Activated T-cell treated with anti-CD3 and anti-CD28 coated beads, Interleukin-2, amount 50 U/mL, for 72 hours (primary cell): ENCODE measurements at places on chromosomes 11 and 22.

- no peak for DNase-seq
- no peak overlapping the region for H3K27ac ChIP-seq
- H3K27me3 ChIP-seq, result no peaks in the 10 kb centered on the region
- peaks cover 21% of the 10 kb centered on the region for H3K4me1 ChIP-seq
- H3K4me3 ChIP-seq, result no peak overlapping the region
These were observed 12.3 kb downstream of the ENDOD1 start for GRCh38 chr11:95101935-95102334.

- H3K4me1 ChIP-seq, result peaks cover 10% of the 10 kb centered on the region
- H3K36me3 ChIP-seq, result no peaks in the 10 kb centered on the region
- H3K4me3 ChIP-seq, result no peak overlapping the region
These were observed 436.0 kb downstream of the ETS1 start for GRCh38 chr11:128151338-128151737.

DNA sequence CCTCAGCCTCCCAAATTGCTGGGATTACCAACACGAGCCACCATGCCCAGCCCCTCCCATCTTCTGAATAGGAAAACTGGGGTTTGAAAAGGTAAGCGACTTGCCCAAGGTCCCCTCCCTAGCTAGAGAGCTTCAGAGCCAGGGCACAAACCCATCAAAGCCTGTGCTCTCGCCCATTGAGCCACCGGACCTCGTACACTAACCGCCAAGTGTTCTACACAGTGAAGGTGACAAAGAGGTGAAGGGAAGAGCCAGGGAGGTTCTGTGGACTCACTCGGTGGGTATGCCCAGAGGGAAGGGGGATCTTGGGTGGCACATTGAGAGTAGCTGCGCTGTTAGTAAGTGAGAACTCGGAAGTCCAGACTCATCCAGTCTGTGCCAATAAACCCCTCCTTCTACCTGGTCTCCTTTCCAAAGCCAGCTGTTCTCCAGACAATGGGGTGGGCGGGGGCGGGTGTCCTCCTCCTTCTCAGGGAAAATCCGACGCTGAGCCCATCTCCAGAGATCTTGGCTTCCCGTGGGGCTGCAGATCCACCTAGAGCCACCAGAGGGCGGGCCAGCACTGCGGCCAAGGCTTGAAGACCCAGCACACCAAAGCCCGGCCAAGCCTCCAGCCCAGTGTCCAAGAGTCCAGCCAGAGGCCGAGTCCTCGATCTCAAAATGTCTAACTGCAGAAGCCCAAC is 3.2 kb upstream of the RTN4RL2 start:
- H3K27me3 ChIP-seq, result peaks cover 38% of the 10 kb centered on the region
- DNase-seq, result peak; percentile 76
- no peaks in the 10 kb centered on the region for H3K36me3 ChIP-seq
- peak overlapping the region; percentile 62 for H3K4me3 ChIP-seq
- peaks cover 30% of the 10 kb centered on the region for H3K4me1 ChIP-seq

GRCh38 chr11:10625281-10625981 is 57.0 kb upstream of the LYVE1 start:
- no peak for DNase-seq
- H3K4me3 ChIP-seq, result no peak overlapping the region
- H3K4me1 ChIP-seq, result peaks cover 15% of the 10 kb centered on the region
- H3K36me3 ChIP-seq, result peaks cover 2% of the 10 kb centered on the region
- H3K27me3 ChIP-seq, result no peaks in the 10 kb centered on the region
- no peak overlapping the region for H3K27ac ChIP-seq

DNA sequence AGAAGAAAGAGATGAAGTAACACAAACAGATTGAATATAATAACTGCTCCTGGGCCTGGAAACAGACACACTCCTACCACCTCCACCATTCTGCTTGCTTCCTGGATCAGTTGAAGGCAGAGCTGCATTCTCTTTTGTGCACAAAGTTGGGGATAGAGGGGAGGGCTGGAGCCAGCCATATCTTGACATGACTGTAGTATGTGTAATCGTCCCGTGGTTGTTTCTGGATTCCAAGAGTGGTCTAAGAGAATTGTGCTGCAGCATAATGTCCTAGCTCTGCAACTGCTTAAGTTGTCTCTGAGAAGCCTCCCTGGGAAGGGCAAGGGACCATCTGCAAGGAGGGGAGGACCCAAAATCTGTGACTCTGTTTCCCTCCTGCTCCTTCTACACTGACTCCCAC is 3.2 kb downstream of the CRY2 start:
- H3K27me3 ChIP-seq, result peaks cover 9% of the 10 kb centered on the region
- H3K4me3 ChIP-seq, result no peak overlapping the region

GRCh38 chr22:33476716-33477115 is 418.5 kb upstream of the SYN3 start:
- no peak overlapping the region for H3K27ac ChIP-seq
- H3K4me3 ChIP-seq, result no peak overlapping the region

DNA sequence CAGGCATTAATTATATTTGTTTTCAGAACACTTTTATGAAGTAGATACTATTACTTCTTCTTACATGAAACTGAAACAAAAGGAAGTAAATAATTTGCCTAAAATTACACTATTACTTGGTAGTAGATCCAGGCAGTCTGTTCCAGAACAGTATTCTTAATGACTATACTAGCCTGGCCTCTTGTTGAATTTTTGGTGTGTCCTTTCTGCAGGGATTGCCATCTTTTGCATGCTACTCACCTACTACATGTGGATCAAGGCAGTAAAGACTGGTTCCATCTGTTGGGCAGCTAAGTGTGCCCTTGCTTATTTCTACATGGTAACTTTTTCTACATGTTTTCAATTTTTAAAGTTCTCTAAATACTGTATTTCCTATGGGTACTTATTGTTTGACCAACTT is 12.8 kb downstream of the STT3A start:
- peaks cover 38% of the 10 kb centered on the region for H3K36me3 ChIP-seq
- H3K27me3 ChIP-seq, result no peaks in the 10 kb centered on the region
- DNase-seq, result no peak
- no peak overlapping the region for H3K4me3 ChIP-seq
- H3K4me1 ChIP-seq, result no peaks in the 10 kb centered on the region

DNA sequence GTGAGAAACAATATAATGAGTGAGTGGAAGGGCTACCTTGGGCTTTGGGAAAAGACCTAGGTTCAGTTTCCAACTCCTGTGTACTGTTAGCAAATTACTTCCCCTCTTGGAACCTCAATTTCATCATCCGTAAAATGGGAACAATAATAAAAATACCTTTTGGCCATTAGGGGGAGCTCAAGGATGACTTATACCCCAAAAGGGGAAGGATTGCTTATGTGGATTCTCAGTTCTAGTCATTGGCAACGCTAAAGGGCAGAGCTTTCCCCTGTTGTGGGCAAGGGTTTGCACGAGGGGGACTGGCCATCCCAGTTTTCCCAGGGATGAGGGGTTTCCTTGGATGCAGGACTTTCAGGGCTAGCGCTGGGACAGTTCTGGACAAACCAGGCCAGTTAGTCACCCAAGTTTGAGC is 3.1 kb upstream of the COMMD9 start:
- H3K4me1 ChIP-seq, result peaks cover 34% of the 10 kb centered on the region
- no peaks in the 10 kb centered on the region for H3K36me3 ChIP-seq
- H3K4me3 ChIP-seq, result no peak overlapping the region
- H3K27ac ChIP-seq, result no peak overlapping the region
- no peaks in the 10 kb centered on the region for H3K27me3 ChIP-seq
- peak; percentile 19 for DNase-seq

GRCh38 chr11:69896250-69896649 is 77.0 kb upstream of the FGF3 start:
- no peak overlapping the region for H3K27ac ChIP-seq
- no peaks in the 10 kb centered on the region for H3K4me1 ChIP-seq
- no peaks in the 10 kb centered on the region for H3K36me3 ChIP-seq
- H3K4me3 ChIP-seq, result no peak overlapping the region
- no peak for DNase-seq

DNA sequence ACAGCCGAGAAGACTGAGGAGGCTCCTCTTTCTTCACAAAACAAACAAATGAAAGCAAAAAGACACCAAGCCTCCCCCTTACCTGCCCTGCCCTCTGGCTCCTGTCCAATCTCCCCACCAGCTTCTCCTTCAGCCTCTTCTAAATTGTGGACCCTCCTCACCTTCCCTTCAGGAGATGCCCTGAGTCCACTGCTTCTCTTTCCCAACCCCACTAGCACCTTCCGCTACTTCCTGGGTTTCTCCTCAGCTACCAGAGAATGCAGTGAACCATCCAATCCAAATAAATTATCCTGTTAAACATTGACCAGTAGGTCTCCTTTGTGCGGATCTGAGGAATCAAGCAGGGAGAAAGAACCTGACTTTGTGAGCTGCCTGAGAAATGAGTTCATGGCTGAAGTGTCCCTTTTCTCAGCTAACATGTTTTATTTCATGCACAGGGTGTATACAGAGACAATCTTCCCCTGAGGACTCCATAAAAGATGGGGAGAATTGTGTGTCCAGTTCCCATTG is 63.2 kb upstream of the VPREB1 start:
- DNase-seq, result no peak
- H3K27me3 ChIP-seq, result peaks cover 32% of the 10 kb centered on the region
- H3K36me3 ChIP-seq, result no peaks in the 10 kb centered on the region

GRCh38 chr11:875769-876301 is 33.2 kb downstream of the TSPAN4 start:
- H3K36me3 ChIP-seq, result no peaks in the 10 kb centered on the region
- H3K27me3 ChIP-seq, result no peaks in the 10 kb centered on the region
- H3K27ac ChIP-seq, result no peak overlapping the region
- no peak for DNase-seq

DNA sequence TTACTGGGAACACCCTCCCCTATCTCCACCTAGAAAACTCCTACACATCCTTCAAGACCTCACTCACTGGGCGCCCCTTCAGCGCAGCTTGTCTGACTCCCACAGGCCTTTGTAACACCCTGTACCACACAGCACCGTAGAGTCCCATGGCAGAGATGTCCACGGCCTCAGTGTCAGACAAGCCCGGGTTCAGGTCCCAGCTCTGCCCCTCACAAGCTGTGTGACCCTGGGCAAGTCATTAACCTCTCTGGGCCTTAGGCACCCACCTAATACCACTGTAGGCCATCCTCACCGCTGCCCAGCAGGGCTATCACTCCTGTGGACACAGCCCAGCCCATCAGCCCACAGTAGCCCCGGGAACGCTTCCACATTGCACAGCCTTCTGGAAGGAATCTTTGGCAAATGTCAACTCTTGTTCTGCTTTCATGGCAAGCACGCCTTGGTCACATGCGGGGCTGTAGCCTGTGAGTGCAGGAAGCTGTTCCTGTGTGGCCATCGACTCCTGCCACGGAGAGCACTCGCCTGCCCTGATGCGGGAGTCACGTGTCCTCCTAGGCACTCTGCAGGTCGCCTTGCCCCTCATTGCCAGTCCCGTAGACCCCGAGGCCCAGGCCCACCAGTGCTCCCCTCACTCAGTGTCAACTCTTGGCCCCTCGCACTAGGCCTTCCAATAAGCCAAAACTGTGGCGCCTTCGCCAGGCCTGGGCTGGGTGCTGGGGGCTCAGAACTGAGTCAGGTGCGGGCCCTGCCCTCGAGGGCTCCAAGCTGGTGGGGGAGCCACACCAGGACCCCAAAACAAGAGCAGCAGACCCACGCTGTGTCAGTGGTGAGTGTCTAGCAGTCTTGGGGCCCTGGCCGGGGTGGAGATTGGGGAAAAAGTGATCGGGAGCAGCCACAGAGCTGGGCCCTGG is 32.9 kb upstream of the RFPL3 start:
- H3K27ac ChIP-seq, result no peak overlapping the region
- no peaks in the 10 kb centered on the region for H3K27me3 ChIP-seq
- H3K36me3 ChIP-seq, result no peaks in the 10 kb centered on the region
- no peak overlapping the region for H3K4me3 ChIP-seq

- H3K27me3 ChIP-seq, result peaks cover 37% of the 10 kb centered on the region
- no peak for DNase-seq
- no peak overlapping the region for H3K4me3 ChIP-seq
- no peak overlapping the region for H3K27ac ChIP-seq
These were observed 48.2 kb downstream of the GLYATL2 start for GRCh38 chr11:58796333-58796732.

DNA sequence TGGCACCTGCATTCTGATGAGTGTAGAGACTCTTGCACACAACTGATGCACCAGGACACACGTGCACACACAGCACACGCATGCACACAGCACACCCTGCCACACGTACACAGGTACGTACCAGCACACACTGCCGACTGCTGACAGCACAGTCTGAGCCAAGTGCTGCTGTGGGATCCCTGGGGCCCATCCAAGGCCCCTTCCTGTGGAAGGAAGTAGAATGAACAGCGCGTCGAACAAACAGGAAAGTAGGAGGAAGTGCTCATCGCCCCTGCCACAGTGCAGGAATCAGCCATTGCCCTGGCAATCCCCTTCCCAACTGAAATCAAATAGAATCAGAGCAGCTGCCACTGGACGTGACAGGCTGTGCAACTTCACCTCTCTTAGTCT is 57.9 kb downstream of the CD82 start:
- DNase-seq, result no peak
- H3K4me3 ChIP-seq, result no peak overlapping the region
- peaks cover 23% of the 10 kb centered on the region for H3K4me1 ChIP-seq
- H3K36me3 ChIP-seq, result peaks cover 6% of the 10 kb centered on the region
- H3K27me3 ChIP-seq, result no peaks in the 10 kb centered on the region

- DNase-seq, result no peak
- no peaks in the 10 kb centered on the region for H3K4me1 ChIP-seq
- no peak overlapping the region for H3K27ac ChIP-seq
- no peak overlapping the region for H3K4me3 ChIP-seq
- H3K27me3 ChIP-seq, result no peaks in the 10 kb centered on the region
These were observed 405.7 kb downstream of the AASDHPPT start for GRCh38 chr11:106482917-106483785.
